ENCODE measurements at places on chromosomes 7 and 10.

- no peak for DNase-seq
Measured at GRCh38 chr7:105625986-105626385, 44.7 kb upstream of the EFCAB10 start.

- no peak for DNase-seq
Measured at GRCh38 chr7:108181073-108181985, 51.2 kb upstream of the LAMB4 start.

- DNase-seq, result no peak
Measured at GRCh38 chr10:71494980-71495381, 98.3 kb downstream of the CDH23 start.

DNA sequence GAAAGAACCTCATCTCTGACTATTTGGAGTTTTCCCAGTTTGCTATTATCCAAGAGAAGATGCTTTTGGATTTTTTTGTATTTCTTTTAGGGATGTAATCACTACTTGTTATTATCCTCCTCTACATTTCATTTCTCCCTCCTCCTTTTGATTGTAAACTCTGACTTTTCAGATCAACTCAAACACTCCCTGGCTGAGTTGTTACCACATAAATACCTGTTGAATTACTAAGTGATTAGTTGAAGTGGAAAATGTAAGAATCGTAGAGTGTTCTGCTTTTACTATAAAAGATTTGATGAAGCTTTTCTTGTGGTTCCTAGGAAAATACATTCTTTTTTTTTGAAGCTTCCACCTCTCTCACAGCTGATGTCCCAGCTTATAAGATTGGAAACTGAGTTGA, 164.1 kb upstream of the C1GALT1 start:
- no peak for DNase-seq

GRCh38 chr10:60041489-60042133, 135.3 kb upstream of the CCDC6 start:
- no peak for DNase-seq

DNA sequence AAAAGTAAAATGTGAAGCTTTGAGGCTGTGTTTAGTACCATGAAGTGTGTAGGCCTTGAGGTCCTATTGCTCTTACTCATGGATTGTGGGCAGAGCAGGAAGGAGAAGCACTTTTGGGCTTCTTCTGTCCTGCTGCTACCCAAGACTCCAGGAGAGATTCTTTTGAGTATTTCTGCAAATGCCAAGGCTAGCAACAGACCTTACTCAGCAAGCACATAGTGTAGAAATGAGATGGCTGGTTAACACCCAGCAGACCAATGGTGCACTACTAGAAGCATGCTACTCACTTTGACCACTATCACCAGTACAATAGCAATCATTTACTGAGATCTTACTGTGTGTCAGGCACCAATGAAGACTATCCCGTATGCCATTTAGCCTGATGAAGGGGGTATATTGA, 3.2 kb downstream of the PLPP4 start:
- no peak for DNase-seq

DNA sequence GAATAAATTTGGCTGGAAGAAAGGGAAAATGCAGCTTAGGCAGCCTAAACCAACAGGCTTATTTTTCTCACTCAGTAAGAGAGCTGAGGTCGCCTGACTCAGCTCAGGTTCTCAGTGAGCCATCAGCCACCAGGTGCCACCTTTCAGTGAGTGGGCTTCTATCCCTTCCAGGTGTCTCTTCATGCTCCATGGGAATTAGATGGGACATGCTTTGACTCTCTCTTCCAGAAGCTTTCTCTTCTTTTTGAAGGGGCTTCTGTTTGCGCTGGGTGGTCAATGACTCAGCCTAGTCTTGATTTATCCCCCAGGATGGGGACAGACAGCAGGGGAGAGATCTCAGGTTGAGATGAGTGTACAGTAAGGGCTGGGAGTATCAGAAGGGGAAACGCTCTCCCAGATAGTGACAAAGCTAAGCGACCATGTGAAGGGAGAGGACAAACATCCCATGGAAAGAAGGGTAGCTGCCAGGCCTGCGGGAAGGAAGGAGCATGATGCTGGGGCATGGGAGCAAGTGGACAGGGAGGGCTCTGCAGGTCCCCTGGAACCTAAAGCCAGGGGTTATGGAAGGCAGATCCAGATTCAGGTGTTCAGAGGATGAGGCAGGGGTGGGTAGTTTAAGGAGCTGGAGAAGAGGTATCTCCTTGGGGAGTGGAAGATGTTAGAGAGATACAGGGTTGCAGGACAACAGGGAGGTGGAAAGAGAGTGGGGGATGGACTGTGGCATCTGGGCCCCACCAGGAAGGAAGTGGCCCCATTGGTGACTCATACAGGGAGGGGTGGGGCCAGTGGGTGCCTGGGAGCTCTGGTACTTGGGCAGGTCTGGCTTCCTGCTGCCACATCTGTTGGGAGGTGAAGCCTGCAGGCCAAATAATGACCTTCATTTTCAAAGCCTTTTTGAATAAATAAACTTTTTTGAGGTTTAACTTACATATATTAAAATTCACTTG, 32.5 kb downstream of the OGDH start:
- DNase-seq, result peak; percentile 65

DNA sequence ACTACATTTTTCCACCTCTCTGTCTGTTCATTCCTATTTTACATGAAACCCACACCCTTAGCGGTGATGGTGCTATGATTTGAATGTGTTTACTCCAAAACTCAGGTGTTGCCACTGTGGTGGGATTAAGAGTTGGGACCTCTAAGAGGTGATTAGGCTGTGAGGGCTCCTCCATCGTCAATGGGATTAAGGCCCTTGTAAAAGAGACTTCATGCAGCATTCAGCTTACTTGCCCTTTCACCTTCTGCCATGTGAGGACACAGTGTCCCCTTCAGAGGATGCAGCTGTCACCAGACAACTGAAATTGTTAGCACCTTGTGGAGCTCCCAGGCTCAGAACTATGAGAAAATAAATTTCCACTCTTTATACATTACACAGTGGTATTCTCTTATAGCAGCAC, 182.2 kb downstream of the NOC3L start:
- no peak for DNase-seq

- DNase-seq, result no peak
Measured at GRCh38 chr7:77197141-77197540, 2.5 kb downstream of the FGL2 start.

GRCh38 chr7:134356421-134356936, 39.7 kb upstream of the SLC35B4 start:
- no peak for DNase-seq

- no peak for DNase-seq
Measured at GRCh38 chr10:70782746-70783680, 2.2 kb downstream of the TBATA start.

GRCh38 chr10:130049987-130050386, 60.6 kb downstream of the C10orf143 start:
- no peak for DNase-seq

- DNase-seq, result no peak
Measured at GRCh38 chr7:88302486-88302885, 4.2 kb downstream of the STEAP4 start.

GRCh38 chr10:101492205-101492604, 95.9 kb downstream of the POLL start:
- DNase-seq, result no peak

- DNase-seq, result no peak
Measured at GRCh38 chr10:77231884-77232610, 405.6 kb downstream of the KCNMA1 start.

GRCh38 chr10:117896517-117896916, 150.2 kb downstream of the RAB11FIP2 start:
- DNase-seq, result no peak

GRCh38 chr7:4729266-4729665, 46.2 kb upstream of the AP5Z1 start:
- no peak for DNase-seq

DNA sequence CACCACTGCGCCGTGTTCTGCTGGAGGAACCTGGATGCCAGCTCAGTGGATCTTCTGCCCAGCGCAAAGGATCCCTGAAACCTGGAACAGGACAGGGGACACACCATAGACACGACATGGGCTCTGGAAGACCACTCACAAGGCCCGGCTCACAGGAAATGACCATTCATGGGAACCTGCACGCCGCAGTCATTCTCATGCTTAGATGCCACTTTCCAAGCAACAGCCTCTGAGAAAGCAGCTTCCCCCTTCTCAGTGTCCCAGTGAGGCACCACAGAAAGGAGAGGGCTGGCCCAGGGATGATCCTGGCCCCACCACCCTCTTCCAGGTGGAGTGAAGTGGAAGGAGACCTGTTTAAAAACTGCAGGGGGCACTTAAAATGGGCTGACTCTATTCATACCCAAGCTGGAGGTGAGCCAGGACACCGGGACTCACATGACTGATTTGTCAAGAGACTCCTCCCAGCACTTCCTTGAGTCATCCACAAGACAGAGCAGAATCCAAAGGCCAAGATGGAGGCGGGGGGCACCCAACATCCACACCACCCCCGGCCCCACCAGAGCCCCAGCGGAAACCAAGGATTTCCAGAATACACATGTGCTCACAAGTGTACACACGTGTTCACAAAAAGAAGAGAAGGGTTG, 11.2 kb downstream of the CTBP2 start:
- no peak for DNase-seq

GRCh38 chr10:683448-684071, 5.9 kb downstream of the DIP2C start:
- DNase-seq, result no peak

GRCh38 chr7:143434660-143435059, 8.6 kb upstream of the TAS2R60 start:
- DNase-seq, result no peak

GRCh38 chr7:44960011-44960580, 18.7 kb downstream of the MYO1G start:
- DNase-seq, result no peak

- no peak for DNase-seq
Measured at GRCh38 chr10:6492896-6493295, 87.2 kb downstream of the PRKCQ start.

- DNase-seq, result no peak
Measured at GRCh38 chr10:51651063-51651462, 48.3 kb downstream of the CSTF2T start.

DNA sequence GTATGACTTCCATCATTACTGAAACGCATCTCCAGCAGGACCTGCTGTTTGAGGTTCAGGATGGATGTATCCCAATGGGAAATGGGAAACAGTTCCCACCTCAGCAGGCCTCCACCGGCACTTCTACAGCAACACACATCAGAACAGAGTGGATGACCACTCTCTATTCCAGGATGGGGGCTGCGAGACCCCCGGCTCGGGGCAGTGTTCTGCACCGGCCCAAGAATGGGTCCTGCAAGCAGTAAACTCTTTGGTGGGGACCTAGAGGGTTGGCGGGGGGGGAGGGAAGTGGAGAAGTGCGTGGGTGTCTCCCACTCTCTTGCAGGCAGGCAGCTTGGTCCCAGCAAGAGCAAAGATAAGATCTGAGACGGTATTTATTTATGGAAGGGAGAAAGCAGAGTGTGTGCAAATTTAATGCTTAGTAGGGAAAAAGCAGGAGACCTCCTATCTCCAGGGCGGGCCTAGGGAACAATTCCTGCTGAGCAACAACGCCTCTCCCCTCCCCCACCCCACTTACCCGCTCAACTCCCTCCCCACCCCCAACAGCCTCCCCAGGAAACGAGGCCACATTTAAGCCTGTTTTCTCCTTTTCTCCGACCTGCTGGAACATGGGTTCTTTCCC, 4.0 kb downstream of the SFMBT2 start:
- peak; percentile 16 for DNase-seq

DNA sequence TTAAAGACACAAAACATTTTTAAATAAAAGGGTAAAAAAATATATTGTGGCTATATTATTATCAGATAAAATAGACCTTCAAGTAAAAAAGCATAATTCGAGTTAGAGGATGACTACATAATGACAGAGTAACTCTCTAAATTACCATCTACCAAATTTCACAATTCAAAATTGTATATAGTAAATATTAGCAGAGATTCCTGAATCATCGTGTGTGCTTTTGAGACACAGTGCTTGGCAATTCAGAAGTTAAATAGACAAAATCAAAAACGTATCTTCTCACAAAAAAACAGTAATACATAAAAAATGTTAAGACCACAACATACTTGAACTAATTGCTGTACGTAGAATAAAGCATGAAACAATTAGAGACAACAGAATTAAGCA, 110.4 kb downstream of the AHR start:
- no peak for DNase-seq

- DNase-seq, result peak; percentile 3
Measured at GRCh38 chr10:132904181-132904813, 38.1 kb downstream of the CFAP46 start.
